NCI-H1105 treated with DMSO at 0.1 percent for 48 hours (cell line): ENCODE measurements at places on chromosomes 3 and 15.

GRCh38 chr3:8851703-8852102, 82.3 kb upstream of the OXTR start:
- no peak for DNase-seq

DNA sequence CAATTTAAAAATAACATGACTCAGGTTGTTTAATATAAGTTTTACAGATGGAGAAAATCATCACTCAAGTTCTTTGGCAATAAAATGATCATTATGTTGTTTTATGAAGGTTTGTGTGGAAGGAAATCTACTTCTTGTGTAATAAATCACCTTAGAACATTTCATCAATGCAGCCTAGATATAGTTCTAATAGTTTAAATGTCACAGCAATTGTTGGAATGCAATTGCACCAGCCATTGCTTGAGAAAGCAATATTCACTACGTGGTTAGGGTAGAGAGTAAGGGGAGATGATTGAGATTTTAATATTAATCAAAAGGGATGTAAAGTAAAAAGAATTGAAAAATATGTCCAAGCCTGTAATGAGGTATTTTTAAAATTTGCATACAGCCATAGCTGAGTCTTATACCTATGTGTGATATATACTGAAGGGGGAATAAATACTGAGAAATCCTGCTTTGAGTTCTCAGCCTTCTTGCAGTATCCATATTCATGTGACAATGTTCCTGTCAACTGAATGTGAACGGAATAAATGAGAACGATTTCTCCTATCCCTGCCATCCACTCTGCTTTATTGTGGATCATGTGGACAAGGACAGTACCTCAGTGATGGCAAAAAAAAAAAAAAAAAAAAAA, 257.9 kb downstream of the OTOL1 start:
- no peak for DNase-seq

DNA sequence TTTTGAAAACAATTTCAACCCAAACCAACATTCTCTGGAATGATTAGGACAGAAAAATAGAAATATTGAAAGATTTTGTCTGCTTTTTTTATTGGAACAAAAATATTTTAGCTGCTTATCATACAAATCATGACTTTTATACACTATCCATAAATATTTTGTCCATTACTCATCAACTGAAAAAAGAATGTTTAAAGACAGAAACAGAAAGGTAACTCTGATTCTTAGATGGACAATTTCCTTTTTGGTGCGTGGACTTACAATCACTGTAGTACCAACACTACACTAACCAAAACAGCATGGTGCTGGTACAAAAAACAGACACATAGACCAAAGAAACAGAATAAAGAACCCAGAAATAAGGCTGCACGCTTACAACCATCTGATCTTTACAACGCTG, 582.8 kb upstream of the CCDC54 start:
- DNase-seq: no peak

- DNase-seq: no peak
Measured at GRCh38 chr3:53236112-53236841, 19.5 kb downstream of the TKT start.

DNA sequence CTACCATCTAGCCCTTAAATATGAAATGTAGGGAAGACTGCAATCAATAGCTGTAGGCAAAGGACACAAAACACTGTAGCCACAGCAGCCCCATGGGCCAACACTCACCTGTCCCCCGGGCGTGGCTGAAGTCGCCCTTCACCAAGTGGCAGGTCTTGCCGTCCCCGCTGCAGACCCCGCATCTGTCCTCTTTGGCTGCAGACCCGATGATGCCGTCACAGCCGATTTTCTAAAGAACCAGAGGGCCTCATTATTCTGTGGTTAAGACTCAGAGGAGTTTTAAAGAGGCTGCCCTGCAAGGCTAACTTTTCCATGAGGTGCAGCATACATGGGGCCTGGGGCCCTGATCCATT, 245.6 kb downstream of the ADAMTS17 start:
- DNase-seq: no peak

DNA sequence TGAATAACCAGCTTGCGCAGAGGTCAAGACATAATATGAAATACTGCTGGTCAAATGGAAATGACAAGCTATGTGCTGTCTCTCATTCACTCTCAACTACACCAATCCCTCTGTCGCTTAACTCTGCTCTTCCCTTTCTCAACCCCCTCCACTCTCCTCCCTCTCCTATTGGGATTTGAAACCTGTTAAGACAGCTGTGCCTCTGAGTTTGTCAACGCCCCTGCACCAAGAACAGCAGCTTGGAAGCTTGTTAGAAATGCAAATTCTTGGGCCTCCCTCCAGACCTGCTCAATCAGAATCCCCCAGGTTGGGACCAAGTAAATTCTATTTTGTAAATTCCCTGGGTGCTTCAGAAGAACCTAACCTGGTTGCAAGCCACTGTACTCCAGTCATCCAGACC, 149.7 kb upstream of the ATP2B2 start:
- no peak for DNase-seq

DNA sequence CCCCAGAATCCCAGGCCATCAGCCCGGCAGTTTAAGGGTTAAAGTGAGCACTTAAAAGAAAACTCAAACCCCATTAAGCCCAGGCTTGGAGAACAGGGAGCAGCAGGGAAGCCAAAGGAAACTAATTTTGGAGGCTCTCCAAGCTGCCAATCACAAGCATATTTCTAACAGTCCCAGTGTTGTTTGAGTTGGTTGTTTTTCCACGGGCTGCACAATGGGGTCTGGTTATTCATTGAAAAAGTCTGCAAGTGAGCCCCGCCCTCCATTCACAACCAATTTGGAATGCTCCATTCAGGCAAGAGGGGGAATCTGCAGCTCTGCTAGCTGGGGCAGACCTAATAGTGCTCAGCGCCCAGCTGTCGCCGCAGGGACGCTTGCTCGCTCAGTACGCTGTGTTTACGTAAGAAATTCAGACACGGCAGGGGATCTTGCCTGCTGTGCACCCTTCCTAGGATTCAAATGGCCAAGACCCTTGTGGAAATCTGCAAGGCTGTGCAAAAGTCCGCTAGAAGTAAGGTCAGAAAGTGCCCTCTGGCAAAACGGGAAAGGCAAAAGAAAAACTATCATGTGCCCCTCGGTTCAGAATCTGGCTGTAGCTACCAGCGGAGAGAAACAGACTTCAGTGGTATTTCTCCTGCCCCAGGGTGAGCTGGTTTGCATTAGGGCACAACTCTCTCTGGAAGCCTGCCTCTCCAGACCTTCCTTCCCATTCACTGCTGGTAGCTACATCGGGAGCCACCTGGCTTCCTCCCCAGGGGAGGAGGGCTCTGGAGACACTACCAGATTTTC, 11.0 kb downstream of the ETV5 start:
- peak; percentile 100 for DNase-seq

GRCh38 chr3:5017925-5018531, 38.8 kb downstream of the BHLHE40 start:
- DNase-seq: no peak
